CD4-positive, alpha-beta T cell treated with Interleukin-2 at 100 ng/mL for 4 hours (primary cell): ENCODE measurements at places on chromosomes 1 and 21.

GRCh38 chr1:111513410-111514020, 10.1 kb upstream of the ADORA3 start:
- DNase-seq: no peak

DNA sequence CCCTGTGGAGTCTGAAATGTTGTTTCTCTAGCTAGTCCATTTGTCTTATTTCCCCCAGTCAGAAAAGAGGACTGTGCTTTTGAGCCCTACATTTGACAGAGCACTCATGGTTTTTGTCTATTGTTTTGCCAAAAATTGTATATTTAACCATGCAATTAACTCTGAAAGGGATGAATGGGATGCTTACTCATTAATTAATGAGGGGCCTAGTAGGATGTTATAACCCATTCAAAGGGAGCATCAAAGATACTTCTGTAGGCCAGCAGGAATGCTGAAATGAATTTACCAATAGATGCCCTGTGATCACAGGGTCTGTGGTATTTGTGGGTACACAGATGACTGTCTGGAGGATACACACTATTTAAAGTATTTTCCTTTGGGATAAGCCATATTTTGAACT, 147.7 kb downstream of the FCRL5 start:
- no peak for DNase-seq

GRCh38 chr1:75172556-75172955, 38.4 kb downstream of the LHX8 start:
- no peak for DNase-seq

DNA sequence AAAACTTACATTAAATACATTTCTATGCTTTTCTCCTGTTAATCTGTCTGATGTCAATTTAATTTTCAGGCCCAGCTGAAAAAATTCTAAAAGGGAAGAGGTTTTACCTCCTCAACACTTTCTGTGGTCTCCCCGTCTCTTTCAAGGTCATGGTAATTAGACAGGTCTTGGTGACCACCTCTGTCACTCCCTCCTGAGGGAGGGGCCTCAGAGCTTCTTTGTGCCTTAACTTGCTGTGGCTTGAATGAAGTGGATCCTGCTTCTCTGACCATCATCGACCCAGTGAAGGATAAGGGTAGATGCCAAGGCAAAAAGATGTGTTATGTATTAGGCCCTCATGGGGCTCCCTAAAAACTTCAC, 40.8 kb upstream of the OSBPL9 start:
- DNase-seq: no peak

GRCh38 chr1:17911791-17912190, 156.7 kb downstream of the ACTL8 start:
- no peak for DNase-seq

DNA sequence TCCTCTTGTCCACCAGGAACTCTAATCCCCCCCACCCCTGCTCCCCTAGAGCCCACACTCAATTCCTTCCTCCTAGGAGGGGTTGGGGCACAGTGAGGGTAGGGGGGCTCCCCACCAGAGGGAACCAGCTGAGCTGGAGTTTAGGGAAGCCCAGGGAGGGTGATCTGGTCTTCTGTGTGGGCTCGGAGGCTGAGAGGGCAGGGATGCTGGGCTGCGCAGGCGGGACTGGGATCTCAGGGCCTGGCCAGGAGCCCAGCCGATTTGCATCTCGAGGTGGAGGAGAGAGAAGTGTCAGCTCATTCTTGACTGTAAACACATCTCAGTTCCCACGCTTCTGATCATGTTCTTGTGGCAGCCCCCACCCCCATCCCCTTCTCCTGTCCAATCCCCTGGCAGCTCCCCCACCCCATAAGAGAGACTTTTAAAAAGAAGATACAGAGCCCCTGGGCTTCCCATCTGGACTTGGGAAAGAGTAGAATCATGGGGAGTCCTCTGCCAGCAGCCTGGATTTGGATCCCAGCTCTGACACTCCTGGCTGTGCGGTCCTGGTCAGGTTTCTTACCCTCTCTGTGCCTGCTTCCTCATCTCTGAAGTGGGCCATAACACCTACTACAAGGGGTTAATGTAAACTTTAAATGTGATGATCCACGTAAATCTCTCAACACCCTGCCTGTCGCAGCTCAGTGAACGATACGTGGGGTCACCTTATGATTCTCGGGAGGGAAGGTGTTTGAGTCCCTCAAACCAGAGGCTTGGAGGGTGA, 6.6 kb downstream of the PEAR1 start:
- no peak for DNase-seq

DNA sequence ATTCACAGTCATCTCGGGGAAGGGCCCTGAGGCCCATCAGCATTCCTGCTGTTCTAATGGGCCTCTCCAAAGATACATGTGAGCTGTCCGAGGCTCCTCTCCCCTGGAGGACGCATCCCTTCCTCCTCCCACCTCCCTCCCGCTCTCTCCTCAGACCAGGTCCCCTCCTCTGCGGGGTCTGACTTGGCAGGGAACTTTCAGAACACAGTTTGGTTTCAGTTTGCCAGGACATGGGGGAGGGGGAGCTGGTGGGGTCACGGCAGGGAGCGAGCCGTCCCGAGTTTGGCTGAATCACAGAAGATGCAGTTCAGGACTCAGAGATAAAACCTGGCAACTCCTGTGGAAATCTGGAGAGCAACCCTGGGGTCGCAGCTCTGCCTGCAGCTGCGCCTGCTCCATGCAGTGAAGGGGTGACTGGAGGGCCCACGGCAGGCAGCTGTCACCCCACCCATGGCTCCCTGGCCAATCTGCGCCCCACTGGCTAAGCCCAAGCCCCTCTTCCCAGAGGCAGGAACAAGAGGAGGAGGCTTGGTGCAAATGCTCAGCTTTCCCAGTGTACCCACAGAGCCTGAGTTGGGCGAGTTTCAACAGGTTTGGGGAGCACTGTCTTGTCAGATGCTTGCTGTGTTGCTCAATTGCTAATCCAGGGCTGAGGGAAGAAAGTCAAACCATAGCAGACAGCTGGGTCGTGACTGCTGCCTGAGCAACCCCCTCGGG, 5.7 kb downstream of the WNT4 start:
- no peak for DNase-seq

DNA sequence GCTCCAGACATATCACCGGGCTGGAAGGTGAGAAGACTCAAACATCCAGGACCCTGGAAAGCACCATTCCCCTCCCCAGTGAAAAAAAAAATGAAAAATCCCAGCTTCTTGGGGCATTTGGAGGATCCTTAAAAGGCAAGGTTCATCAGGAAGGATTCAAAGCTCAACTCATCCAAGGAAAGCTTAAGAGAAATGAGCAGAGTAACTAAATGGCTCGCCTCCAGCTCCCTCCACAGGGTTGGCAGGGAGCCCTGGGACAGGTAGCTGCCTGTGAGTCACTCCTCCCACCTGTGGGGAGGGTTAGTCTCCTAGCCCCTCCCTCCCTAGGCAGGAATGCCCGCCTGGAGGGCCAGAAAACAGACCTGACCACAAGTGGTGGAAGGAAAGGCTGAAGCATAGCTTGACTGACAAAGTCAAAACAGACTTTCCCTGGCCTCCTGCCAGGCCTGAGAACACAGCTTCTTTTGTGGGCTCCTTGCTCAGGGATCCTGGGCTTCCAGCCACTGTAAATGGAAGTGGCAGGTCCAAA, 712 bp upstream of the LAMB3 start:
- peak; percentile 38 for DNase-seq

DNA sequence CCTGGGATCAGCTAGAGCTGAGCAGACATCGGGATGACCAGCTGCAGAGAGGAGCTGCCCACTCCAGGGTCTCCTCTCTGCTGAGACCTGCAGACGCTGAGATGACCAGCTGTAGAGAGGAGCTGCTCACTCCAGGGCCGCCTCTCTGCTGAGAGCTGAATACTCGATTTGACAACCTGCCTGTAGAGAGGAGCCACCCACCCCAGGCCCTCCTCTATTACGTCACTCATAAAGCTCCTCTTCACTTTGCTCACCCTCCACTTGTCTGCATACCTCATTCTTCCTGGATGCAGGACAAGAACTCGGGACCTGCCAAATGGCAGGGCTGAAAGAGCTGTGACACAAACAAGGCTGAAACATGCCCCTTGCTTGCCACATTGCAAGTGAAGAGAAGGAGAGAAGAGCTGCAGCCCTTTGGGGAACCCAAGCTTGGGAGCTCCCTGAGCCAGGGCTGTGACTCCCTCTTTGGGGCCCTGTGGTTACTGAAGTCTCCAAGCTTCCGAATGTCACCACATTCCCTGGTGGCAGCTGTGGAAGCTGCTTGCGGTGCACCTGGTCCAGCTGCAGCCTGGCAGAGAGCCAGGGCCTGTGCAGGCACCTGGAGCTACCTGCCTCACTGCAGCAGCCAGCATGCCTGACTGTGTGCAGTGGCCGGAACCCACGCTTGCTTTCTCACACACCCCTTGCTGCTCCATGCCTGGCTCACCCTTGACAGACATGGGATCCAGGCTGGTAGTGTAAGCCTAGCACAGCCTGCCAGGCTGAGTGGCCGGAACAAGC, 59.6 kb downstream of the CC2D1B start:
- no peak for DNase-seq

- no peak for DNase-seq
These were observed 767 bp downstream of the PDIK1L start for GRCh38 chr1:26112407-26112775.

DNA sequence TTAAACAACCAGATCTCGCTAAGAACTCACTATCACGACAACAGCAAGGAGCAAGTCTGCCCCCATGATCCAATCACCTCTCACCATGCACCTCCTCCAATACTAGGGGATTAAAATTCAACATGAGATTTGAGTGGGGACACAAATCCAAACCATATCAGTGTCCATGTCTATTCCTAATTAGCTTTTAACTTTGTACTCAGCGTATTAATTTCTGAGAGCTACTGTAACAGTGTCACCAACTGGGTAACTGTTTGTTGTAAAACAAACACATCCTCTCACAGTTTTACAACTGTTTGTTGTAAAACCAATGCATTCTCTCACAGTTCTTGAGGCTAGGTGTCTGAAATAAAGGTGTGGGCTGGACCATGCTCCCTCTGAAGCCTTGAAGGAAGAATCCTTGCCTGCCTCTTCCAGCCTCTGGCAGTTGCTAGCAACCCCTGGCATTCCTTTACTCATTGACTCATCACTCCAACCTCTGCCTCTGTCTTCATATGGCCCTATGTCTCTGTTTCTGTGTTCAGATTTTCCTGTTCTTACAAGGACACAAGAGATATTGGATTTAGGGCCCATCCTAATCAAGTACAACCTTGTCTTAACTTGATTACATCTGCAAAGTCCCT, 121.2 kb downstream of the LTN1 start:
- DNase-seq: no peak
